Lung (tissue), 17 donors: ENCODE measurements at places on chromosomes 2 and 18. TPM values are rescaled to one million over a fixed set of nuclear protein-coding genes. Genes with fewer than 3 reads are reported as not detected.

- no peak overlapping the region for H3K27ac ChIP-seq
- DNase-seq = no peak
Observed at GRCh38 chr2:15790326-15790725, 150.0 kb upstream of the MYCN start.

- H3K4me3 ChIP-seq = no peak overlapping the region
- no peaks in the 10 kb centered on the region for H3K36me3 ChIP-seq
- peaks cover 10% of the 10 kb centered on the region for H3K4me1 ChIP-seq
- no peak overlapping the region for H3K27ac ChIP-seq
- H3K27me3 ChIP-seq = no peaks in the 10 kb centered on the region
Observed at GRCh38 chr2:96903318-96903717, 33.4 kb upstream of the SEMA4C start.

Gene VAMP5
- total RNA-seq = 68.8 TPM

DNA sequence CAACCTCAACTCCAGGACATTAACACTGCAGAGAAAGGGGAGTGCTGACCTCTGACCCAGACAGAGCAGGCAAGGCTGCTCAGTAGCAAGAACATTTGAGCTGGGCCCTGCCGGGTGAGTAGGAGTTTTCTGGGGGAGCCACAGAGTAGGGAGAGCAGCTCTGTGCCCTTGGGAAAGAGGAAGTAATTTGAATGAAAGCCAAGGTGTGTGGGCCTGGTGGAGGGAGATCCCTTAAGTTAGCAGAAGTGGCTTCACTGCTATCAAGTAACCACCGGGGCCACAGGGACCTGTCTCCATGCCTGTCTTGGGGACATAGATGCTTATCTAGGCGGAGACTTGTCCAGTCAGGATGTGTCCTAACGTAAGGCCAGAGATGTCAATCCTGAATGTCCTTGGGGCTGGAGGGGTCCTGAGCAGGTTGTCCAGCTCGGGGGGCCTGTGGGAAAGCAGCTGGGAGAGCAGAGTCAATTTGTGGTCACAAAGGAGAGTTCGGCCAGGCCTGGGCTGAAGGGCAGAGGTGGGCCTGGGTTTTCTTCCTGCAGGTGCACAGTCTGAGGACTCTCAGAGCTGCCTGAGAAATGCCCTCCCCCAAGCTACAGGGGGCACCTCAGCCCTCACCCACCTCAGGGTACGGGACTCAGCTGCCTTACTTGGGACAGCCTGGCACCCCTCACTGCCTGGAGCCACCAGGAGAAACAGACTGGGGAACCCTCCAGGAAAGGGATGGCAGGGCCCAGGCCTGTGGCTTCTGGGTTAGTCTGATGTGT is 15.0 kb upstream of the OTOF start:
- H3K36me3 ChIP-seq = no peaks in the 10 kb centered on the region
- H3K27ac ChIP-seq = no peak overlapping the region
- no peak overlapping the region for H3K4me3 ChIP-seq
- no peaks in the 10 kb centered on the region for H3K27me3 ChIP-seq
- no peaks in the 10 kb centered on the region for H3K4me1 ChIP-seq

Gene MRO
- total RNA-seq = 0.71 TPM

GRCh38 chr18:55404832-55405465 is 183.0 kb downstream of the TCF4 start:
- peaks cover 38% of the 10 kb centered on the region for H3K4me1 ChIP-seq
- H3K36me3 ChIP-seq = no peaks in the 10 kb centered on the region
- no peak overlapping the region for H3K4me3 ChIP-seq
- H3K27me3 ChIP-seq = peaks cover 5% of the 10 kb centered on the region
- H3K27ac ChIP-seq = no peak overlapping the region
- DNase-seq = no peak

- peaks cover 19% of the 10 kb centered on the region for H3K4me1 ChIP-seq
- H3K36me3 ChIP-seq = no peaks in the 10 kb centered on the region
- DNase-seq = peak; percentile 51
- H3K27ac ChIP-seq = no peak overlapping the region
- H3K4me3 ChIP-seq = no peak overlapping the region
Observed at GRCh38 chr2:10285556-10286198, 17.0 kb upstream of the HPCAL1 start.

Gene TYW5
- total RNA-seq = 18.8 TPM

GRCh38 chr2:54605836-54606235 is 117.6 kb upstream of the EML6 start:
- peaks cover 33% of the 10 kb centered on the region for H3K4me1 ChIP-seq
- no peaks in the 10 kb centered on the region for H3K27me3 ChIP-seq
- H3K27ac ChIP-seq = peak overlapping the region; percentile 41
- H3K36me3 ChIP-seq = peaks cover 7% of the 10 kb centered on the region

Gene DPP10
- total RNA-seq = 5.0 TPM

DNA sequence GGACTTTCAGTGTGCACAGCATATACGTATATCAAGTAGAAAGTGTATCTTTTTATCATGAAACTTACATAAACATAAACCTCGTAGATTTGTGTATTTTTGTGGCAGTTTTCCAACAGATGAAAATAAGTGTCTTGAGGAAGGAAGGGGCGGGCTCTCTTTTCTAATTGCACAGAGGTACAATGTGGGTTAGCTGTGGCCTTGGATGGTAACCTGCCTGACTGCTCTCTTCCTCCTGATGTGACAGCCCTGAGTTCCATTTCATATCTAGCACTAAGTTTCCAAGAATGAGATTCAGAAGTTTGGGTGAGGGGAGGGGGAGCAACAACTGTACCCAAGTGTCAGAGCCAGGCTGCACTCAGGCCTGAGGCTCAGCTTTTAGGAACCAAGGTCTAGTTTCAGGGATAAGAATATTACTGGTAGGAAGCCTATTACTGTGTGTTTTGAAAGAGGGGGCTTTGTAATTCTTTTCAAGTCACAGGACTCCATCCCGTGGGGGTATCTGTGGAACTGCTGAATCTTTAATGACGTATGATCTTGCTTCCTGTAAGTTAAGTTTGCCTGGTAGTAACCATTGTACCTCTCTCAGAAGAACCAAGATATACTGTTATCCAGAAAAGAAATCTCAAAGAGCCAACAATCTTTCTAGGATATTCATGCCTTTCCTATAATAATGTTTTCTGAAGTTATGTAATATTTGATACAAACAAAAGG is 483.7 kb downstream of the PTPRM start:
- peaks cover 3% of the 10 kb centered on the region for H3K4me1 ChIP-seq
- H3K36me3 ChIP-seq = no peaks in the 10 kb centered on the region
- no peaks in the 10 kb centered on the region for H3K27me3 ChIP-seq

Gene UXS1
- total RNA-seq = 96.5 TPM

DNA sequence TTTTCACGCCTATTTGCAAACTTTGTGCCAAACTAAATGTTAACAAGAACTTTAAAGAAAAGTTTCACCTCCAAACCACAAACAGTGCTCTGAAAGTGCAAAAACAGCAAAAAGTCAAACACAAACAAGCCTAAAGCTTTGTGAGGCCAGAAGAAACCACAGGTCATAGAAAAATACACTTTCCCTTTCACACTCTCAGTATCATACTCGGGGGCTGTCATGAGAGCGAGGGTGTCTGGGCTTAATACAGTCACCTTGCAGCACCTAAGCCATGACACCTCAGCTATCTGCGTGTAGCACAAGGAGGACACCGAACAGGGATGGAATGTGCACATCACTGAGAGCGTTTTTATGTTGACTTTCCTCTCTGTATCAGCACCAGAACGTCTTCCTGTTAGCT is 26.6 kb upstream of the SEH1L start:
- no peak for DNase-seq
- H3K27me3 ChIP-seq = no peaks in the 10 kb centered on the region
- H3K4me1 ChIP-seq = no peaks in the 10 kb centered on the region
- H3K36me3 ChIP-seq = no peaks in the 10 kb centered on the region
- H3K27ac ChIP-seq = no peak overlapping the region
- H3K4me3 ChIP-seq = no peak overlapping the region

- H3K27ac ChIP-seq = no peak overlapping the region
- peaks cover 3% of the 10 kb centered on the region for H3K4me1 ChIP-seq
- H3K4me3 ChIP-seq = no peak overlapping the region
- no peaks in the 10 kb centered on the region for H3K27me3 ChIP-seq
Observed at GRCh38 chr2:23944527-23944926, 4.3 kb downstream of the UBXN2A start.

DNA sequence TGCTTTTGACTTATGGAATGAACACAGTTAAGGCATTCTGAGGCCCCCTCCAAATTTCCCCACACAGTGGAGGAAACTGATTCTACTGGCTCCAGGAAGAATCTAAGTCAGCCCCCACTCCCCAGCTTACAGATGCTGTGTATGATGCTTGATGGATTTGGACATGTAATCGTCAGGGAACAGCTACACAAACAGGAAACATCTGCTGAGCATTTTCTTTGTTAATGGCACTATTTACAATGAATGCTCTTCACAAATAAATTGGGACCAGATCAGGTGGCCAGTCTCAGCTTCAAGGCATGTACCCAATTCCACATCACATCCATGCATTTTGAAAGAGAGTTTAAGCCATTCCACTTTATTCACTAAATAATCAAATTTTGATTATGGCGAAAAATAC is 562.3 kb downstream of the SOX11 start:
- H3K27me3 ChIP-seq = peaks cover 3% of the 10 kb centered on the region
- no peak overlapping the region for H3K4me3 ChIP-seq
- no peak for DNase-seq
- H3K36me3 ChIP-seq = no peaks in the 10 kb centered on the region

DNA sequence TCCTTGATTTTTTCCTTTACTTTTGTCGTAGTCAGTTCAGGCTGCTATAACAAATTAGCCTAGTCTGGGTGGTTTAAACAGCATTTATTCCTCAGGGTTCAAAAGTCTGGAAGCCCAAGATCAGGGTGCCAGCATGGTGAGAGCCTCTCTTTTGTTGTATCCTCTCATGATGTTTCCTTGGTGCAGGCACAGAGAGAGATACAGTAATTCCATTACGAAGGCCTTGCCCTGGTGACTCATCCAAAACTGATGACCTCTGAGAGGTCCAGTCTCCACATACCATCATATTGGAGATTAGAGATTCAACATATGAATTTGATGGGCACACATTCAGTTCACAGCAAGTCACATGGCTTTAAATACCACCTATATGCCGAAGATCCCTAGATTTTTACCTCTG is 253.8 kb downstream of the CYRIA start:
- DNase-seq = no peak
- peaks cover 3% of the 10 kb centered on the region for H3K4me1 ChIP-seq
- H3K27me3 ChIP-seq = no peaks in the 10 kb centered on the region
- no peak overlapping the region for H3K27ac ChIP-seq

DNA sequence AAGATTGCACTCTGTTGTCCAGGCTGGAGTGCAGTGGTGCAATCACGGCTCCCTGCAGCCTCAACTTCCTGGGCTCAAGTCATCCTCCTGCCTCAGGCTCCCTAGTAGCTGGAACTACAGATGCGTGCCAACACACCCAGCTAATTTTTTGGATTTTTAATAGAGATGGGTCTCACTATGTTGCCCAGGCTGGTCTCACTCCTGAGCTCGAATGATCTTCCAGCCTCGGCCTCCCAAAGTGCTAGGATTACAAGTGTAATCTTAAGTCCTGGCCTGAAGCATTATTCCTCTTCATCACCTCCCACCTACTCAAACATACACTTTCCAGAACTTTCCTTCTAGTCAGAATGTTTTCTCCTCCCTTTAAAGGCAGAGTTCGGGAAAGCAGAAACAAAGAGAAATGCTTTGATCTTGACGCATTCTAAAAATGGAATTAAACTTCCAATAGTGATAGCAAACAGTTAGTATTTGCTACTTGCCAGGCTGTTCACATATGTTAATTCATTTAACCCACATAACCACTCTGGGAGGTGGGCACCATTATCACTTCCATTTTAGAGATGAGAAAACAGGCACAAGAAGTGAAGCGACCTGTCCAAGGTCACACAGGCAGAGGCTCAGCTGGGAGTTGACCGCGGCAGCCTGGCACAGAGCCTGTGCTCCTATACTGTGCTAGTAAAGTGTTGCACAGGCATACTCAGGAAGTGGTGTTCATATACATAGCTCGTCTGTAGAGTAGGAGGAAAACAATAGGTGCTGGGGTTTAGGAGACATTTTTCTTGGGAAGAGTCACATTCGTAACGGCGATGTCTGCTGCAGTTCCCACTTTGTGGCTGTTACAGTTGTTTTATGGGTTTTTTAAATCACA is 24.6 kb downstream of the TEX44 start:
- no peaks in the 10 kb centered on the region for H3K36me3 ChIP-seq
- no peaks in the 10 kb centered on the region for H3K27me3 ChIP-seq
- H3K4me1 ChIP-seq = peaks cover 41% of the 10 kb centered on the region
- no peak overlapping the region for H3K4me3 ChIP-seq
- DNase-seq = no peak
